Retinal pigment epithelial cell (primary cell): ENCODE measurements at places on chromosomes 3 and 15.
A peak's percentile ranks its signal among the peaks of the same experiment; 100 is the strongest.

- DNase-seq, result no peak
Measured at GRCh38 chr3:196513697-196514349, 1.3 kb downstream of the SMCO1 start.

- DNase-seq, result no peak
Measured at GRCh38 chr3:31985831-31986230, 4.3 kb downstream of the ZNF860 start.

GRCh38 chr3:27352047-27352446 is 17.1 kb downstream of the NEK10 start:
- DNase-seq, result no peak

DNA sequence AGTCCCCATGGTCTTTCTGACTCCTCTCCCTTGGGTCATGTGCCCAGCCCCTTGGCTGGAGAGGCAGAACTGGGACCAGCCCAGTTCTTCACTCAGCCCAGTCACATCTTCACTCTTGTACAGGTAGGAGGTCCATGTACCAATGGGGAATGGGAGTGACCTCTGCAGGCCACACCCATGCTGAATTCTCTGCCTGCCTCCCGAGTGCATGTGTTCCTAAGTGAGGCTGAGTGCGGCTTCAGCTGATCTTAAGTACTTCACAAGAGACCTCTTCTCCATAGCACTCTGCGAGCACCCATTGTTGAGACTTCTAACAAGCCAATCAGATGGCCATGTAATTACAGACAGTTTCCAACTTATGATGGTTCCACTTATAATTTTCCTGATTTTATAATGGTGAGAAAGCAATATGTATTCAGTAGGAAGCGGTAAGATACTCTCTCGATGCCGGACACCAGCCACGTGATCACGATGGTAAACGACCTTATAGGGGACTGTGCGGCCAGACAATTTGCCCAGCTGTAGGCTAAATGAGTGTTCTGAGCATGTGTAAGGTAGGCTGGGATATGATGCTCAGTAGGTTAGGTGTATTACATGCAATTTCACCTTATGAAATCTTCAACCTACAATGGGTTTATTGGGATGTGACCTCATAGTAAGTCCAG is 112.1 kb downstream of the KLF13 start:
- DNase-seq, result no peak

- DNase-seq, result no peak
Measured at GRCh38 chr3:45881078-45882022, 5.0 kb upstream of the CCR9 start.

DNA sequence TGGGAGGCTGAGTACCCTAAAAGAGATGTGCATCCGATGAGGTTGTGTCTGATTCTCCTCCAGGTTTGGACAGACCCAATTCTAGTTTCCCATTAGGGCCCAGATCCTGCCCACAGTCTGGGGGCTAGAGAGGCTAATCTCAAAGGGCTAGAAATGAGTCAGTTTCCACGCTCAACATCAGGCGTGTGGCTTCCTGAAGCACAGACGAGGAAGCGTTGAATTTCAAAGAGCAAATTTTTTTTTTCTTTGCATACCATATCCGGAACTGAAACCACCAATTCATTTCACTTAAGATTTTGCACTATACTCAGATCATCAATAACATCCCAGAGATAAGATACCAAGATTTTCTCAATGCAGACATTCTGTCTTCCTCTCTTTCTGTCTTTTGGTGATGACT is 173.8 kb upstream of the BCL6 start:
- no peak for DNase-seq

DNA sequence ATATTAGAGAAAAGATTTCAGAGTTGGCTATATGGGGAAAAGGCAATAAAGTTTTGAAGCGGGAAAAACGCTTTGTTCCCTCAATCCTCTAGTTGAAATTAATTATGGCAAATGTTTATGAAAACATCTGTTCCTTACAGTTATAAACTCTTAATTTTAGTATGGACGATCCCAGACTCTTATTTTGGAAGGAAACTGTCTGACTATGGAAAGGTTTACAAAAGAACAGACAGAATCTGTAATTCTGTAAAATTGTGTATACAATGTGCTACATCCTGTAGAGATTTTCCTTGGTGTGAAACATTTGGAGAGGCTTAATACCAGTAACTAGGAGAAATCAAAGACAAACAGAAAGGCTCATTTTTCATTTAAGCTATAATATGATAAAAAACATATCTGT is 311.8 kb downstream of the TBC1D5 start:
- DNase-seq, result no peak

DNA sequence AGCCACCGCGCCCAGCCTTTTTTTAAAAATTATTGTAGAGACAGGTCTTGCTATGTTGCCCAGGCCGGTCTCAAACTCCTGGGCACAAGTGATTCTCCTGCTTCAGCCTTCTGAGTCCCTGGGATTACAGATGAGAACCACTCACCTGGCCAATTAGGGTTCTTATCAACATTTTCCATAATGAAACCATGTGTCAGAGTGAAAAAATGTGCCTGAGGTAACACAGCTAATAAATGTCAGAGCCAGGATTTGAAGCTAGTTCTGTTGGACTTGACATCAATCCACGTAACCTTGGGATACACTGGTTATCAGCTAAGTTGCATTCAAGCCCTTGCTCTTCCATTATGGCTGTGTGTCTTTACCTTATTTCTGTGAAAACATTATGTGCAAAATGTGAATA is 29.1 kb downstream of the CHST14 start:
- DNase-seq, result no peak

DNA sequence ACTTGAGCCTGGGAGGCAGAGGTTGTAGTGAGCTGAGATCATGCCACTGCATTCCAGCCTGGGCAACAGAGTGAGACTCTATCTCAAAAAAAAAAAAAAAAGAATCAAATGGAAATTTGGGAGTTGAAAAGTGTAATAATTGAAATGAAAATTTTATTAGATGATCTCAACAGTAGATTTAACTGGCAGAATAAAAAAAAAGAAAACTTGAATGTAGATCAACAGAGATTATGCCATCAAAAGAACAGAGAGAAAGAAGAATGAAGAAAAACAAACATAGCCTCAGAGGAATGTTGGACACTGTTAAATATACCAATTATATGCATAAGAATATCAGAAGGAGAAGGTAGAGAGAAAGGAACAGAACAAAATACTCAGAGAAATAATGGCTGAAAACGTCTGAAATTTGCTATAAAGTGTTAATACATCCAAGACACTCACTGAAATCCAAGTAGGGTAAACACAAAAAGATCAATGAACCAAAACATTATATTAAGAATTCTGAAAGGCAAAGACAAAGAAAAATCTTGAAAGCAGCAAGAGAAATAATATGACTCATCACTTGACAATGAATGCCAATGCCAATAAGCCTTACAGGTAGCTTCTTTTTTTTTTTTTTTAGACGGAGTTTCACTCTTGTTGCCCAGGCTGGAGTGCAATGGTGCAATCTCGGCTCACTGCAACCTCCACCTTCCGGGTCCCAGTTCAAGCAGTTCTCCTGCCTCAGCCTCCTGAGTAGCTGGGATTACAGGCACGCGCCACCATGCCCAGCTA is 14.6 kb upstream of the ELP6 start:
- no peak for DNase-seq

DNA sequence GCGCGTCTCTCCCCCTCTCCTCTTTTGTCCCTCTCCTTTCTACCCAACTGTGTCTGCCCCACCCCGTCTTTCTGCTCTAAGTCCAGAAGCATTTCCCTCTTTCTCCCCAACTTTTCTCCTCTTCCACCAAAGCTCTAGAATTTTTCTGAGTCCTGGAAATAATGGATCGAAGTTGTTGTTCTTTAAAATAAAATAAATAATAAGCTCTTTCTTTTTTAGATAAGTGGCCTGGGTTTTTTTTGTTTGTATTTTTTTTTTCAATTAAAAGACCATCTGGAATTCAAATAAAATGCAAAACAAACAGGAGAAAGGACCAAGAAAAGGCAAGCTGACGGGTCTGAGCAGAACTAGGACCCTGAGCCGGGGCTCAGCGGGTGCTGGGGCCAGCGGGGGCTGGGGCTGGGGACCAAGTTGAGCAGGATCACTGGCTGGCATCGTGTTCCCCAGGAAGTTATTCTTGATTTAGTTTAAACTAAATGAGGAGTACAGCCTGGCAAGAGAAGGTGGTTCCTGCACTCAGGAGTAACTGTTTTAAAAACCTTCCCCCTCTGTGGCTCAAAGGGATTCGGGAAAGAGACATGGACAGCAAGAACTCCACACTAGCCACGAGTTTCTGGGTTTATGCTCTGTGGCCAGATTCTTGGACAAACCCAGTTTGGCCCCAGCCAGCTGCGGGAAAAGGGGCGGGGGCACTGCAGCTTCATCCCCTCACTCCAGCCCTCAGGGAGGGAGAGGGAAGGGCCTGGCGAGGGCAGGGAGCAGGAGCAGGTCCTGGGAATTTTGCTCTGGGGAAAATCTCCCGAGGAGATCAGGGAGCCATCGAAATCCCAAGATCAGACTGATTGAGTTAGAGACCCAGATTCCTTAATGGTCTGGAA is 8.4 kb downstream of the GATA2 start:
- DNase-seq, result no peak

DNA sequence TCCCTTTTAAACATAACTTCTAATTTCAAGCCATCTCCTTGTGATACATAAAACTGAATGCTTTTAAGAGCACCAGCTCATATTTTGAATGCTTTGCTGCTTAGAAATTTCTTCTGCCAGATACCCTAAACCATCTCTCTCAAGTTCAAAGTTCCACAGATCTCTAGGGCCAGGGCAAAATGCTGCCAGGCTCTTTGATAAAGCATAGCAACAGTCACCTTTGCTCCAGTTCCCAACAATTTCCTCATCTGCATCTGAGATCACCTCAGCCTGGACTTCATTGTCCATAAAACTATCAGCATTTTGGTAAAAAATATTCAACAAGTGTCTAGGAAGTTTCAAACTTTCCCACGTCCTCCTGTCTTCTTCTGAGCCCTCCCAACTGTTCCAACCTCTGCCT is 17.5 kb downstream of the OSTN start:
- no peak for DNase-seq

- DNase-seq, result peak; percentile 74
Measured at GRCh38 chr3:4421121-4421520, 45.9 kb downstream of the SUMF1 start.

DNA sequence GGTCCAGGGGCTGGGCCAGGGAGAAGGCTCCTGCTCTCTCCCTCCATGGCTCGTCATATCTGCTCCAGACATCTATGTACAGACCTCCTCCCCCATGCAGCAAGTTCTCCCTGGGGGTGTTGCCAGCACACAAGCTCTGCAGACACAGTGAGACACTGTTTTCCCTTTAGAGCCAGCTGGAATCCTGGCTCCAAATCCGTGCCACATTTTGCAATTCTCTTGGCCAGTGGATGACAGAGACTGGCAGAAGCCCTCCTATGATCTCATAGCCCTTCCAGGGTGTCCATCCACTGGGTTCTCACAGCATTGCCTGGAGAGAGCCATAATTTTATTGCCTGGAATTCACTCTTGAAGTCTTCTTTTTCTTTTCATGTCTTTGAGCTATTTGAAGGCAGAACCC is 203.9 kb downstream of the TLE3 start:
- DNase-seq, result no peak

DNA sequence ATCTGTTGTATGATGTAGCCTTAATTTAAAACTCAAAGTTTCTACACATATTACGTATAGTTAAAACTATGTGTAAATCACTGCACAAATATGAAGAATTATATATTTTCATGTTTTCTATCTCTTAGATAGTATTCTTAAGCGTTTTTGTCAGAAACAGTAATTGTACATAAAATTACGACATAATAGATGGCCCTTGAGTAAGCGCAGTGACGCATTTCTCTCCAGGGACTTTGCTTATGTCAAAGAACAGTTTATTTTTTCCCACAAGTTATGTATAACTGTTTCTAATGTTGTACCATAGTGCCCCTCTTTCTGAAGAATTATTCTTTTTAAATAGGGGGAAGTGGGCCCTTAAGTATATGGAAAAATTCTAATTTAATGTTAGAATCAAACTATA is 934.0 kb downstream of the VGLL3 start:
- no peak for DNase-seq
